ENCODE measurements at places on chromosomes 4 and X.

GRCh38 chr4:6534618-6535328 lies 40.2 kb upstream of the MAN2B2 start:
- DNase-seq: no peak

DNA sequence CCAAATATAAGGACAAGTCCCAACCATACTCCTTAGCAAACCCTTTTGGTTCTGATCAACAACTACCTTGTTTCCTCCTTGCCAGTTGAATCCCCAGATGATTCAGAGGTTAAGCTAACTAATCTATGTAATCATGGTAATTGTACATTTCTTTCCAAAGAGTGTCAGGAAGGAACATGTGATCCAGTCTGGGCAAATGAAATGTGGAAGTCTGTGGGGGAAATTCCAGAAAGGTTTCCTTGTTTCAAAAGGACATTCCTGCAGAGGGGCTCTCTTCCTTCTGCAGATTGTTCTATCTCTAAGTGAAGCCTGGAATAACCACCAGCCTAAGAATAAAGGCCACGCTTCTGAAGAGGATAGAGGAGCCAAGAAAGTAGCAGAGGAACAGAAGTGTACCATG lies 7.0 kb downstream of the PRSS12 start:
- no peak for DNase-seq

GRCh38 chrX:102899940-102900916 lies 36.8 kb upstream of the RAB40AL start:
- peak; percentile 68 for DNase-seq

DNA sequence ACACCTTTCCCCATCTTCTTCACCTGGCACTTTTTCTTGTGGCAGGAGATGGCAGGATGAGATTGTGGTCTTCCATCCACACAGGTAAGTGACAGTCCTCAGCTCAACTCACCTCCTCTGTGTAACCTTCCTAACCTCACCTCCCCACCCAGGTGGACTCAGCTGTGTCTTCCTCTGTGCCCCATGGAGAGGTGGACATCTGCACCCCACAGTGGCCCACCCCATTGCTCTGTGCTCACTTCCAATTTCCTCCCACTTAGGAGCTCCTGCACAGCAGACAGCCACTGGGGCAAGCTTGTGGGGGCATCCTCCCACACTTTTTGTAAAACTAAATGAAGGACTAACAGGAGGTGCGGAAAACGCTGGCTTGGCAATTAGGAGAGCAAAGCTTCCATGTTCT lies 61.6 kb downstream of the MSX1 start:
- DNase-seq: no peak

GRCh38 chr4:52824603-52825459 lies 37.3 kb upstream of the RASL11B start:
- no peak for DNase-seq

DNA sequence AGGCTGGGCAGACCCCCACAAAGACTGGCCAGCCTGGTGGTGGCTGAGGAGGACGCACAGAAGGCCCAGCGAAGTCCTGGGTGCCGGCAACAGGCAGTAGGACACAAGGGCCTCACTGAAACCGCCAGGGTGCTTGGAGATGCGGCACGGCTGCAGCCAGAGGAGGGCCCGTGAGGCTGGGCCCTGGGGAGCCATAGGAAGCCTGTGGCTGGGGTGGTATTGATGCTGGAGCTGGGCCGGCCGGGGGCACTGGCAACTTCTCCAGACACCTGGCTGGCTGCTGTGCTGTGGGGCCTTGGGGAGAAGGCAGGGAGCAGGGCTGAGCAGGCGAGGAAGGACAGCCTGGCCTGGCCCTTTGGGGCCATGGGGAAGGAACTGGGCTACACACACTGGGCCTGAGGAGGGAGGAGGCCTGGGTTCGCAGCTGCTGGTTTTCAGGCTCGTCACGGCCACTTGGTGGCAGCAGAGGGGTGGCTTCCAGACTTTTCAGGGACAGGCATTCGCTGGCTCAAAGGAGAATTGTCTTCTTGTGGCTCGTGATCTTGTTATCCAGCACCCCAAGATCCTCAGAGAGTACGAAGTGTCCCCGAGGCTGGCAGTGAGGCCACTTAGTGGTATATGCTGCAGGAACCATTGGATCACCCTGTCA lies 37.2 kb downstream of the ATP2B3 start:
- peak; percentile 50 for DNase-seq

- DNase-seq: no peak
These were observed 73.8 kb downstream of the FAM184B start for GRCh38 chr4:17707671-17708070.

GRCh38 chrX:11108253-11108941 lies 2.7 kb upstream of the HCCS start:
- DNase-seq: no peak

- DNase-seq: no peak
These were observed 63.1 kb upstream of the GPR78 start for GRCh38 chr4:8516996-8517550.

- no peak for DNase-seq
These were observed 45.5 kb upstream of the PHEX start for GRCh38 chrX:21986596-21986995.

DNA sequence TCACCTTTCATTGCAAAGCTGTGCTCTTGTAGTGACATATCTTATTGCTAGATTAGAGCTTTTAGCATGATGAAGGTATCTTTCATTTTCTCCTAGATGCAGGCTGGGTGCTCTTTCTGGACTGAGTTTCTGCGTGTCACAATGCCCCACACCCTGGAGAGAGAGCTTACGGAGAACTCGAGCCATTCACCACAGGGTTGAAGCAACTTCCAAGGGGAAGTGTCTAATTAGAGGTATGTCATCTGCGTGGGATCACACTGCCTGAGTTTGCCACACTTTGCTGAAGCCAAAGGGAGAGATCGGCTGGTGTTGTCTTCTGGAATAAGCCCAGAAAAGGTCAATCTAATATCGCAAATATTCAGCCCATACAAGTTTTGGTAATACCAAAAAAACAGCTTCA lies 179.3 kb upstream of the MBNL3 start:
- DNase-seq: no peak

- no peak for DNase-seq
These were observed 4.5 kb downstream of the CRMP1 start for GRCh38 chr4:5888222-5889001.

- DNase-seq: no peak
These were observed 14.1 kb upstream of the STX18 start for GRCh38 chr4:4555916-4556315.

- DNase-seq: no peak
These were observed 20.6 kb upstream of the SOX3 start for GRCh38 chrX:140525448-140525847.

- DNase-seq: no peak
These were observed 211.7 kb downstream of the FAT4 start for GRCh38 chr4:125526420-125526819.

DNA sequence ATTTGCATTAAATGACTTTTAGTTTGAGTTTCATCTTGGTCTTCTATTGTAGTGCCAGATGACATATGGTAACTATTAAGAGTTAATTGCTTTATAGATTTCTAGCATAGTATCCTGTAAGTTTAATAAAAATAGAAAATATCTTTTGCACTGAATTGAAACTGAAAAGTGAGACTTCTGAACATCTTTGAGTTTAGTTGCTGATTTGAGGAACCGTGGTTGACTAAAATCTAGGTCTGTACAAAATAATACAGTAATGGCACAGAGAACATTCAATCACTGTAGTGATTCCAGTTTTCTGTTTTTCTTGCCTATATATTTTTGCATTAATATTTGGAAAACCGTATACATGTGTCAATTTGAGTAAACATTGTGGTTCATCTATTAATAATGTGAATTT lies 60.7 kb downstream of the SPATA4 start:
- DNase-seq: no peak

Measured in activated gamma-delta T cell treated with Interleukin-2 at 50 U/mL for 16 hours (primary cell).